ENCODE measurements at places on chromosomes 11 and 22. TPM values are rescaled to one million over a fixed set of nuclear protein-coding genes. Genes with fewer than 3 reads are reported as not detected.

GRCh38 chr22:36184433-36185025 lies 17.1 kb downstream of the APOL4 start:
- DNase-seq: no peak

DNA sequence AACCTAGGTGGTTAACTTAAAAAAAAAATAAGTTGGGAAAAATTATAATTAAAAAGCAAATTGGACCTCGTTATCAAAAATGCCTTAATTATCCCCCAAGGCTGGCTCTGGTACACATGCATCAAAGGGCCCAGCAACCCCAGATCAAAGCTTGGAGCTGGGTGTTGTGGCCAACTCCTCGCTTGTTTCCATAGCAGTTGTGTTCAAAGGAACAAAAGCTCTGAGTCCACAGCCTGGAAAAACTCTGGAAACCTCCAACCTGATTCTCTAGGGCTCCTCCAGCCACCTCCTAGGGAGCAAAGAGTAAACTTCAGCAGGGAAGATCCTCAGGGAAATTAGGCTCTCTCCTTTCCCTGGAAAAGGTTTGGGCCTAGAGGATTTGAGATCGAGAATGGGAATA lies 149.4 kb downstream of the NXPE2 start:
- DNase-seq: no peak

GRCh38 chr11:12802418-12803085 lies 128.3 kb downstream of the TEAD1 start:
- DNase-seq: peak; percentile 98

The FGF19 gene
- 2.0 TPM for total RNA-seq

The MEI1 gene
- total RNA-seq: 0.55 TPM

DNA sequence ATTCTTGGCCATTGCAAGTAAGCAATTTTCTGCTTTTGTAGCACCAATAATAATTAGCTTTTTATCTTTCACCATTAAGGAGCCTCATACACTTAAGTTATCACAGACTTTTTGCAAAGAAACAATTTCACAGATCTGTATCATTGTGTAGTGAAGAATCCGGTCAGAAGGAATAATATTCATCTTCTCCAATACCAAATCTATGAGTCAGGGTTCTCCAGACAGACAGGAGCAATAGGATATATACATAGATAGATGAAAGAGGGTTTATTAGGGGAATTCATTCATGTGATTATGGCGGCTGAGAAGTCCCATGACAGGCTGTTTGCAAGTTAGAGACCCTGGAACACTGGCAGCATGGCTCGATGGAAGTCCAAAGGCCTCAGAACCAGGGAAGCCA lies 82.9 kb upstream of the UBASH3B start:
- no peak for DNase-seq

DNA sequence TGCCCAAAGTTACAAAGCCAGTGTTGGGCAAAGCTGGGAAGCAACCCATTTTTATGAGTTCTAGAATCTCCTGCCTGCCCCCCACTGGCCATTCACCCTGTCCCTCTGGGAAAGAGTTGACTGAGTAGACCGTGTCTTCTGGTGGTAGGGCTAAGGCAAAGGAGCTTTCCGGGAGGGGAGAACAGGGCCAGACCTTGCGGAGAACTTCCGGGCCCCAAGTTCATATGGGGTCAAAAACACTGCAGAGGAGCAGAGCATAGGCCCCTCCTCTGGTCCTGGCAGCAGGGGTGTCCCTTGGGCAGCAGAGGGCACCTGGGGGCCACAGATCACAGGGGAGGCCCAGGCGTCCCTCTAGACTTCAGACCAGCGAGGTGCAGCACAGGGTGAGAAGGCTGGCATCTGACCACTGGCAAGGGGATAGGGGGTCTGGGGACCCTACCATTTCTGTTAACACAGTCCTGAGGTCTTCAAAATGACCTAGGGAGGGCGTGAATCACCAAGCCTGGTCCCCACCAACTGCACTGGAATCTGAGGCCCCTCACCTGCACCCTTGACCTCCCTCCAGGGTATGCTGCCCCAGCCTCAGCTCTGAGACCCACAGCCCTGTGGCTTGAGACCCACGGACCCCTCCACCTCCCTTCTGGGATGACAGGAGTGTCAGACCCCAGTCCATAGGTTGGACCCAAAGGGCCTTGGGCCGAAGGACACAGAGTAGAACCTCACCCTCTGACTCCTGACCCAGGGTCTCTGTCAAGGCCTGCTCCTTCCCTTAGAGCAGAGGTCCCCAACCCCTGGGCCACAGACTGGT lies 1.3 kb upstream of the ARAP1 start:
- no peak for DNase-seq

DNA sequence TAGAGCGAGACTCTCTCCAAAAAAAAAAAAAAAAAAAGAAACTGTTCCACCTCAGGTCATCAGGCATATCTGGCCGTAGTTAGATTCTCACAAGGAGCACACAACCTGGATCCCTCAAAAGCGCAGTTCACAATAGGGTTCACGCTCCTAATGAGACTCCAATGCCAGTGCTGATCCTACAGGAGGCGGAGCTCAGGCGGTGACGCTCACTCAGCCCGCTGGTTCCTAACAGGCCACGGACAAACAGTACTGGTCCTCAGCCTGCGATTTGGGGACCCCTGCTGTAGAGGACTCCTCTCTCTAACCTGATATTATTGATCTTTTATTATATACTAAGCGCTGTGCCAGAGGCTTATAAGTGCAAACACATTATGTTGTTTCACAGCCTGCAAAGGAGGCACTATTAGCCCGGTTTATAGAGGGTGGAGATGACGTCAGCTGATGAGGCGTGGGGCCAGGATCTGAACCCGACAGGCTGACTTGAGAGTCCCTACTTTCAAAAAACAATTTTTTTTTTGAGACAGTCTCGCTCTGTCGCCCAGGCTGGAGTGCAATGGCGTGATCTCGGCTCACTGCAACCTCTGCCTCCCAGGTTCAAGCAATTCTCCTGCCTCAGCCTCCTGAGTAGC lies 4.9 kb upstream of the MAFF start:
- no peak for DNase-seq

DNA sequence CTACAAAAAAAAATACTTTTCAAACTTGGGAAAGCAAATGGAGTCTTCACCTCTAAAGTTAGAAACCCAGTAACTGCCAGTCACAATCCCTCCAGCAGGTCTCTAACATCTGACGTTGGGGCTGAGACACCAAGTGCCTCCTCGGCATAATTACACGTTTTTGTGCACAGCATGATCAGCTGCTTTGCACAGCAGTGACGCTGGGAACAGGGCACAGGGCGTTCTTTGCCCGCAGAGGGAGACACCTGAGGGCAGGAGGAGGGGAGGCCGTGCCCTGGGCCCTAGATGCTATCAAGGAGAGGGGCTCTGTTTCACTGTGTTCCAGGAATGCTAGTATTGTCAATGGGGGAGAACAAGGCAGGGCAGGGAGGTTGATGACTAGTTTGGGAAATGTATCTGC lies 120.1 kb downstream of the PARVA start:
- no peak for DNase-seq

The PYGM gene
- total RNA-seq: 1.6 TPM

DNA sequence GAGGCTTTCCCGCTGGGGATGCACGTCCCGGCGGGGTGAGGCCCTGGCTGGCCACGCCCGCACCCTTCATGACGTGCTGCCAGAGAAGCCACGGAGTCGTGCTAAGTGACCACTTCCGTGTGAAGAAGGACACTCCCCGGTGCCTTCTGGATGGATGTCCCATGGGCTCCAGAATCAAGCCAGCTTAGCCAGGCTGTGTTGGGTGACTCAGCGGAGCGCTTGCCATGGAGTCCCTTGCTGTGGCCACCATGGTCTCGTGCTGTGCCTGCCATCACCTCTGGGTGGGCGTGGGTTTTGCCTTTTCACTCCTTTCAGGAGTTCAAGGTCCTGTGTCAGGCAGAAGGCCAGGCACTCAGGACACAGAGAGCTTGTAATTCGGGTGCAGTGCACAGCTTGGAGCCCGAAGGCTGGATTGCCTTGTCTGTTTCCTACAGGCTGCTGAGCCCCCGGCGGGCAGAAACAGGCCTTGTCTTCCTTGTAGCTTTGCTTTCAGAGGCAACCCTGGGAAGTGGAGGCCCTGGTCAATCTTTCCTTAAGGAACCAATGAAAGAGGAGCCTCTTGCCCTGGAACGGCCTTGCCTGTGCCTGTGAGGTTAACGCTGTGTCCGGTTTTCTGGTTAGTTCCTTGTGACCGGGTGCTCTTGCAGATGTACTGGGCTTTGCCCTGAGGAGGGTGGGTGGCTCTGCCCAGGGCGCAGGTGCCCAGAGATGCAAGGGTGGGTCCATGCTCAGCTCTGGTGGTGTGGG lies 268.6 kb downstream of the TBC1D22A start:
- DNase-seq: no peak

The SLC5A12 gene
- total RNA-seq: not detected

GRCh38 chr11:79461144-79461543 lies 20.3 kb upstream of the TENM4 start:
- no peak for DNase-seq

The PMM1 gene
- 49.3 TPM for total RNA-seq

DNA sequence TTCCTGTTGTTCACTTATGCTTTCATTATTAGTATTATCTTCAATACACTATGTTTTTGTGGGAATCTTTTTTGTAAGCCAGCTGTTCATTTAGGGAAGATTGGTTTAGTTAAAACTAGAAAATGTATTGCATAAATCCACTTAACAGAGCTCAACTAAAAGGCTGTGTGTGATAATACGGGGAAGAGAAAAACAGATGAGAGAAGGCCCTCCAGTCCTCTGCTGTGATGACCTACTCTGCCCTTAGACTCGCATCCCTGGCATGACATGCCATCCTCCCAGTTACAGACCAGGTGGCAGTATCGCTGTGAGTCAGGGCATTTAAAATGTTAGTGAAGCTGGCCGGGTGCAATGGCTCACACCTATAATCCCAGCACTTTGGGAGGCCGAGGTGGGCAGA lies 173.4 kb upstream of the TTC12 start:
- no peak for DNase-seq

The SNX32 gene
- not detected for total RNA-seq

The RAC2 gene
- total RNA-seq: 79.9 TPM

GRCh38 chr11:33402066-33402465 lies 144.9 kb downstream of the HIPK3 start:
- no peak for DNase-seq

All from PC-9 (cell line).